ENCODE measurements at places on chromosomes 7 and 10.

DNA sequence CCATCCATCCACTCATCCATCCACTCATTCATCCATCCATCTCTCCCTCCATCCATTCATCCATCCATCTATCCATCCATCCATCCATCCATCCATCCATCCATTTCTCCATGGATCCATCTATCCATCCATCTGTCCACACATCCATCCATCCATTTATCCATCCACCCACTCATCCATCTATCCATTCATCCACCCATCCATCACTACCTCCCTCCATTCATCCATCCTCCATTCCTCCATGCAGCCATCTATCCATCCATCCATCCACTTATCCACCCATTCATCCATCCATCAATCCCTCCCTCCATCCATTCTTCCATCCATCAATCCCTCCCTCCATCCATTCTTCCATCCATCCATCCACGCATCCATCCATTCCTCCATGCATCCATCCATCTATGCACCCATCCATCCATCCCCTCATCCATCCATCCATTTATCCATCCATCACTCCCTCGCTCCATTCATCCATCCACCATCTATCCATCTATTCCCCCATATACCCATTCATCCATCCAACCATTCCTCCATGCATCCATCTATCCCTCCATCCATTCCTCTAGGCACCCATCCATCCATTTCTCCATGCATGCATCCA, 21.1 kb downstream of the ELN start:
- no peak for DNase-seq

DNA sequence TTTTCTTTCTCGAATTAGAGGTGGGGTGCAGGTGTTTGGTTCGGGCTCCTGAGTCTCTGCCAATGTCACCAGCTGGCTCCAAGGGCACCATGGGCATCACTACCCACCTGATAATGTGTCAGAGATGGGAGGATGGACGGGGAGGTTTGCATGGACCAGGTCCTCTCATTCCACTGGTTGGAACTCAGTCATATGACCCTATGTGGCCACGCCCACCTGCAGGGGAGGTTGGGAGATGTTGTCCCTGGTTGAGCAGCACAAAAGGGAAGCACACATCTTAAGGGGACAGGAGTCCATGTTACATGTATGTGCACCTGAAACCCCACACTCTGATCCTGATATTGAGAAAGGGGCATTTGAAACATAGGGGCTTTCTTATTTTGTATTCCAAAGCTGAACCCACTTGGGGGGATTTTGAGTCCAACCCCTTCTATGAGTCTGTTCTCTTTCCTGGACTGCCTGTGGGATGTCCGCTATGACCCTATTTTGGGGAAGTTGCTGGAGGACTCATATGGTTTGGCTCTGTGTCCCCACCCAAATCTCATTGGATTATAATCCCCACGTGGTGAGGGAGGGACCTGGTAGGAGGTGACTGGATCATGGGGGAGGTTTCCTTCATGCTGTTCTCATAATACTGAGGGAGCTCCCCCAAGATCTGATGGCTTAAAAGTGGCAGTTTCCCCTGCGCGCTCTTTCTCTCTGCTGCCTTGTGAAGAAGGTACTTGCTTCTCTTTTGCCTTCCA, 66.9 kb upstream of the BAIAP2L1 start:
- no peak for DNase-seq

GRCh38 chr7:64310426-64310825, 3.3 kb upstream of the ZNF736 start:
- no peak for DNase-seq

DNA sequence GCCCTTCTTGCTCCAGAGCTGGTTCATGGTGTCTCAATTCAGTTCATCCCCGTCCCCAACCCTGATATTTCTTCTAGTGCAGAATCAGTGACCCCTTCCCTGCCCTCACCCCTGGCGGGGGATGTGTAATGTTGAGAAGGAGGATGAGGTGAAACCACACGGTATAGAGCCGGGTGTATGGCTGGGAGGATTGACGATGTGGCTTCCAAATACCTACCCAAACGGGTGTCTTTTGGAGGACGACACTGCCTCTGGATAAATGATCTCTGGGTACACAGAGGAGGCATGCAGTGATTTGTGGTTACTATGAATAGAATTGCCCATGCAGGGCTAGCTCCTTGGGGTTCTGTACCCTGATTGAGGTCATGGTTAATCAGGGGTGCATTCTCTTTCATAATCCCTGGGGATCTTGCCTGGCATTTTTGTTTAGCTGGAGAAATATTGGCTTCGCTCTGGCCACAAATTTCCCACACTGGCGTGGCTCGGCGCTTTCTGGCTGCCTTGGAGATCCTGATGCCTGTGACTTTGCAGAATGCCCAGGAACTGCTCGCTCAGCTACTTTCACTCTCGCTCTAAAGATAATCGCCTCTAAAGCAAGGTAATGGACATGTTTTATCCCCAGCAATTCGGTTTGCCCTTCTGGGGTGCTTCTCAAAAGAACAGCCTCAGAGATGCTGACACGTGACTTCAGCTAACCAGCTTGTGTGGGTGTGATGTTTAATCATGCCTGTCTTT, 89.2 kb downstream of the RBM20 start:
- DNase-seq = no peak

DNA sequence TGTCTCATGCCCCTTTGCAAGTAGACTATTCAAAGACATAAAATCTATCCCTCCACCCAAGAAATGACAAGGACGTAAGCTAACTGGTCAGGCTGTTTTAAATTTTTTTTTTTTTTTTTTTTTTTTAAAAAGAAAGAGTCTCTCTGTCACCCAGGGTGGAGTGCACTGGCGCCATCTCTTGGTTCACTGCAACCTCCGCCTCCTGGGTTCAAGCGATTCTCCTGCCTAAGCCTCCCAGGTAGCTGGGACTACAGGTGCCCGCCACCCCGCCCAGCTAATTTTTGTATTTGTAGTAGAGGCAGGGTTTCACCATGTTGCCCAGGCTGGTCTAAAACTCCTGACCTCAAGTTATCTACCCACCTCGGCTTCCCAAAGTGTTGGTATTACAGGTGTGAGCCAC, 11.2 kb downstream of the TRA2A start:
- no peak for DNase-seq

DNA sequence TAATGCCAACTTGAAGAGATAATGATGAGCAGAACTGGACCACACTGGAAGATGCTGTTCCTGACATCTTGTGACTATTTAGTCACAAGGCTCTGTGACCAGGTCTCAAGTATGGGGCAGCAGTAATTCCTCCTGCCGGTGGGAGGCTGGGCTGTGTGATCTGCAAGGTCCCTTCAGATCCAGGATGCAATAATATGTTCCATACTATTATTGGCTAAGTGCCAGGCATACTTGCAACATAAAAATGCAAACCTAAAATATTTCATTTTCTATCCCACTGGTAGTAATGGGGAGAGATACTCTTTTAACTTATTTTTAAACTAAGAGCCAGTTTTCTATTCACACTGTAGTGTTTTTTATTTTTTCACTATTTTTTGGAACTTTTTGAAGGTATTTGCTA, 171.5 kb downstream of the CYP26A1 start:
- no peak for DNase-seq

- DNase-seq = no peak
Observed at GRCh38 chr10:99429517-99430095, 818 bp downstream of the GOT1 start.

GRCh38 chr7:105815576-105815975, 60.8 kb downstream of the ATXN7L1 start:
- no peak for DNase-seq

- no peak for DNase-seq
Observed at GRCh38 chr10:75852851-75853484, 421.5 kb downstream of the LRMDA start.

DNA sequence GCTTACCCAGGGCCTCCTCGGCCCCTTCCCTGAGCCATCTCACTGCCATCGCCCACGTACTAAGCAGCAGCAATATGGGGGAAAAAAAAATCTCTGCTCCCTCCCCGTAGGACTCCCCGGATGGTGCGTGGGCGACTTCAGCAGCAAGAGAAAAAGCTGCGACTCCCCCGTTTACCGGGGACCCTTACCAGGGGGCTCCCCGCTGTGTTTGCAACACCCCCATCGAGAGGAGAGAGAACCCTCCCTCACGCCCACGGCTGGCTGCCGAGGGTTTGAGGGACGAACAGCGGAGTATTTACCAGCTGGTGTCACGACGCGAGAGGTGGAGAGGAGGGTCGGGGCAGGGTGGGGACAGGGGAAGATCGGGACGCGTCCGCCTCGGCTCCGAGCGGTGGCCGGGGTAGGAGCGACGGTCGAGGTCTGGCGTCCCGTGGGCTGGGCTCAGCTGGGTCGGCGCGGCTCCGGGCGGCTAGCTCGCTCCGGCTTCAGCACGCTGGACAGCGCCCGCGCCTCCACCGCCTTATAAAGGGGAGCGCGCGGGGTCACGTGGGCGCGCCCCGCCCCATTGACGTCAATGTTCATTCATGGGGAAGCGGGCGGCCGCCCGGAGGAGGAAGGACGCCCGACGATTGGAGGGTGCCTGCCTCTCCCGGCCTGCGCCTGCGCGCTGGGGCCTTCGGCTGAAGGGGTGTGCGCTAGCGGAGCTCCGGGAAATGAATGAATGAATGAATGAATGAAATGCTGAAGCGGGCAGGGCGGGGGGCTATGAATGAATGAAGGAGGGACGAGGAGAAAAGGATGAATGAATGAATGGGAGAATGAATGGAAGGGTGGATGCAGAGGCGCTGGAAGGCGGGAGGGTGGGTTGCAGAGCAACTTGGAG, at the start of gene VGF:
Gene VGF, minus strand, starts transcription at position 495 of the 883 bp plus-strand sequence. CDS start 726 bp downstream, outside the sequence.
- peak; percentile 87 for DNase-seq

DNA sequence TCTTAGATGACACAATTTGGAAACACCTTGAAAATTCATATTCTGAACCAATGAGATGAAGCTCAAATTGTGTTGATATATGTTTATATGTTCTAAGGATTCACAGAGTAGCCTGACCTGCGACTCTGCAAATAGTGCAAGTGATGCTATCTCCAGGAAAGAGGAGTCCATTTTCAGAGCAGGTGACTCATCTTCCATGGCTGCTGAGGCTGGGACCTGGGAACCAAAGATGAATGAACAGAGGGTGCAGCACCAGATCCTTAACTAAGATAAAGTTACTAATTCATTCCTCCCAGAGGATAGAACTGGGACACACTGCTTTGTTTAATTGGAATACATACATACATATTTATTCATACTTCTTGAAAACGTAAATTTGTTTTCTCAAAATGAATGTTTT, 240.6 kb upstream of the SEMA3C start:
- DNase-seq = no peak

DNA sequence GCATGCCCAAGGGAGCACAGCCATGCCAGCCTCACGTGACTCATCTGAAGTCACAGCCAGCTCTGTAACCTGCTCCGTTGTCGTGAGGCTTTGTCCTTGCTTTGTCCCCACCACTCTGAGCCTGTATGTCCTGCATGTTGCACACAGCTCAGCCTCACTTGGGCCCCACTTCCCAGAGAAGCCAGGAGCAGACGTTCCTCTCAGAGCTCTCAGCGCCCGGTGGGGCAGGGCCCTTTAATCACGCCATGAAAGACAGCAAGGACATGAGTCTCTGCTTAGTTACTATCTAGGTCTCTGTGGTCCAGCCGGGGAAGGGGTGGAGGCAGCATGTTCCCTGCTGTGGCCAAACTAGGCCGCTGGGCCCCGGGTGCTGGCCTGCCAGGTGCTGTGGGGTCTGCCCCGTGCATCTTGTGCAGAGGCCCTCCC, 127.4 kb upstream of the FAM20C start:
- DNase-seq = no peak

GRCh38 chr7:105250706-105251105, 138.0 kb downstream of the SRPK2 start:
- DNase-seq = no peak

- DNase-seq = no peak
Observed at GRCh38 chr10:122173766-122174435, 97.2 kb upstream of the BTBD16 start.

DNA sequence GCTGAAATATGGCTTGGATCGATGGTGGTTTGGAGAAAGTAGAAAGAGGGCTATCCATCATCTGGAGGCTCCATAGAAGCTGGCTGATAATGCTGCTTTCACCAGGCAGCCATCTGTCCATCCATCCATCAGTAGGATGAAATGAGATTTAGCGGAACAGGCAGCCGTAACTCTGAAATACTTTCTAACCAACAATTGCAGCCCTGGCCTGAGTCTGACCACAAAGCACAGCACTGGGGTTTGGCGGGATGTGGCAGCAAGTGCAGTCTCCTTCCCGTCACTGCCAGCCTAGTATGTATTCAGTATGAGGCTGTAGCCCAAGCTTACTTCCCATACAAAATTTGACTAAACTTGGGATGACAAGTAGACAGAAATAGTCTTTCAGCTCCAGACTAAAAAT, 38.0 kb downstream of the R3HCC1L start:
- no peak for DNase-seq

DNA sequence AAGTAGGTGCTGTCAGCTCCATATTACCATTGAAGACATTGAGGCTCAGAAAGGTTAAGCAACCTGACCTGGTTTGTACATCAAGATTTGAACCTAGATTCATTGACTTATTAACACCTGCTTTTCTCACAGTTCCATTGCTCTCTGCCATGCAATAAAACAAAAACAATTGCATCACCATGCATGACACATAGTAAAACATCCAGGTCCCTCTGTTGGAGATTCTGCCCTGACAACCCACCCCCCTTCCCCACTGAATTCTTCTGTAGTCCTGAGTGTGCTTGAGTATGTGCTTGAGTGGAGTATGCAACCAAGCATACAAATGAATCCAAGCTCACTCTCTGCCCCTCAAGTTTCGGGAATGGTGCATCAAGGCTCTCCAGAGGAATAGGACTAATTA, 6.0 kb upstream of the LMBR1 start:
- DNase-seq = no peak

DNA sequence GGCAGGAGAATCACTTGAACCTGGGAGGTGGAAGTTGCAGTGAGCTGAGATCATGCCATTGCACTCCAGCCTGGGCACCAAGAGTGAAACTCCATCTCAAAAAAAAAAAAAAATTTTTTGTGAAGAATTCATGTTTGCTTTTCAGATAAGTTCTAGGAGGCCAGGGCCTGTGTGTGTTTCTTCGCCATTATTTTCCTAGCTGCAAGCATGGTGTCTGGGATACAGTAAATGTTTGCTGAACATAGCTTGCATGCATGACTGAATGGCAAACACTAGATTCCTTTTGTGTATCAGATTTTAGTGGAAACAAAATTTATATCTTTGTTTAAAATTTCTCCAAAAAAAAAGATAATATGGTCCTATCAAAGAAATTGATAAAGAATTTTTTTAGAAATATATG, 9.7 kb upstream of the MACC1 start:
- DNase-seq = no peak

DNA sequence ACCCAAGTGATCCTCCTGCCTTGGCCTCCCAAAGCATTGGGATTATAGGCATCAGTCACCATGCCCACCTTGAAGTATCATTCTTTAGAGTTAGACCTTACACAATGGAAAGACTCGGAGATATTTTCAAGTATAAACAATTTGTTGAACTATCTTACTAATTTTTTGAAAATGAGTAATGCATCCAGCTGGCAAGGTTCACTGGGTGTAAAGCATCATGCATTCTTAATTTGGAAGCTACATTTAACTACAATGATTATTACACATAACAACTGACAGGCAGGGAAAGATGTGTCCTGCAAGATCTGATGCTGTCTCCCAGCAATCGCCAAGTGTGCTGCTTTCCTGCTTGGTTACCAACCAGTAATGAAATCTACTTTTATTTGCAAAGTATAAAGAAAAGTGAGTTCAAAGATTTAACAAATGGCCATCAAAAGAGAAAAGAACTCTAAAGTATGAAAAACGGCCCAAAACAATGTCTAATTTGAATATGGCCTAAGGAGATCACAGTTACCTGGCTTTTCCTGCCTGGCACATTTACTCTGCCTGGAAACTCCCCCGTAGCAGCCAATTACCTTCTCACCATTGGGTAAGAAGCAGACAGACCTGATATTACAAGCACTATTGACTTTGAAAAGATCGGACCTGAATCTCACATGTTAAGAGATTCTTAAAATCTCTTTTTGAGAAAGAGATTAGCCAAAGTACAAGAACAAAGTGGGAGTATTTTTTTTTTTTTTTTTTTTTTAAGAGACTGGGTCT, 59.3 kb upstream of the NMT2 start:
- DNase-seq = no peak

Data from effector CD4-positive, alpha-beta T cell (primary cell).